Caco-2 (cell line): ENCODE measurements at places on chromosomes 16 and 17.

- DNase-seq, result no peak
These were observed 68.8 kb downstream of the ITFG1 start for GRCh38 chr16:47392081-47392480.

DNA sequence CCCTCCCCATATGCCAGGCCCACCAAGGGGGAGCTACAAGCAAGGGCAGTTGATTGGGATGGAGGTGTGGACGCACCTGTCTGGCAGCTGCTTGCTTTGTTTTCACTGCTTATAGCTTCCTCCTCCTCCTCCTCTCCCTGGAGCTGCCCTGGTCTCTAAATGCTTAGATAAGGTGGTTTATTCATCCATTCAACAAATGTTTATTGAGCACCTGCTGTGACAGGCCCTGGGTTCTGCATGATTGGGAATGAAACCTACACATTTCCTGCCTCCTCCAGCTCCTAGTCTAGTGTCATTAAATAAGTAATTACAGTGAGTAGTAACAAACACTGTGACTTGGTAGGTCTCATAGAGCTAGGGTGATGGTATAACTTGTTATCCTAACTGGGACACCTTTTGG, 17.4 kb upstream of the MAP3K14 start:
- DNase-seq, result no peak

DNA sequence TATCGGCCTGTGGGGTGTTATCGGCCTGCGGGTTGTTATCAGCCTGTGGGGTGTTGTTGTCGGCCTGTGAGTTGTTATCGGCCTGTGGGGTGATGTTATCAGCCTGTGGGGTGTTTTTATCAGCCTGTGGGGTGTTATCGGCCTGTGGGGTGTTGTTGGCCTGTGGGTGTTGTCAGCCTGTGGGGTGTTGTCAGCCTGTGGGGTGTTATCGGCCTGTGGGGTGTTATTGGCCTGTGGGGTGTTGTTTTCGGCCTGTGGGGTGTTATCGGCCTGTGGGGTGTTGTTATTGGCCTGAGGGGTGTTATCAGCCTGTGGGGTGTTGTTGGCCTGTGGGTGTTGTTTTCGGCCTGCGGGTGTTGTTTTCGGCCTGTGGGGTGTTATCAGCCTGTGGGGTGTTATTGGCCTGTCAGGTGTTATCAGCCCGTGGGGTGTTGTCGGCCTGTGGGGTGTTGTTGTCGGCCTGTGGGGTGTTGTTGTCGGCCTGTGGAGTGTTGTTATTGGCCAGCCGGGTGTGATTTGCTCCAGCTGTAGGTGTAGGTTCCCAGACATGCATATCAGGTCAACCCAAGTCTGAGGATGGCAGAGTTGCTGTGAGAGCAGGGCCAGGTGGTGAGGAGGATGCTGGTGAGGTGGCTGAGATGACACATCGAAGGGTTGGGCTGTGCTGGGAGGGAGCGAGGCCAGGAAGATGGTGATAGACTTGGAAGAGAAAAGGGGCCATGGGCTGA, 7.1 kb downstream of the TRARG1 start:
- DNase-seq, result no peak

GRCh38 chr16:9802160-9802559, 380.1 kb downstream of the GRIN2A start:
- DNase-seq, result no peak

DNA sequence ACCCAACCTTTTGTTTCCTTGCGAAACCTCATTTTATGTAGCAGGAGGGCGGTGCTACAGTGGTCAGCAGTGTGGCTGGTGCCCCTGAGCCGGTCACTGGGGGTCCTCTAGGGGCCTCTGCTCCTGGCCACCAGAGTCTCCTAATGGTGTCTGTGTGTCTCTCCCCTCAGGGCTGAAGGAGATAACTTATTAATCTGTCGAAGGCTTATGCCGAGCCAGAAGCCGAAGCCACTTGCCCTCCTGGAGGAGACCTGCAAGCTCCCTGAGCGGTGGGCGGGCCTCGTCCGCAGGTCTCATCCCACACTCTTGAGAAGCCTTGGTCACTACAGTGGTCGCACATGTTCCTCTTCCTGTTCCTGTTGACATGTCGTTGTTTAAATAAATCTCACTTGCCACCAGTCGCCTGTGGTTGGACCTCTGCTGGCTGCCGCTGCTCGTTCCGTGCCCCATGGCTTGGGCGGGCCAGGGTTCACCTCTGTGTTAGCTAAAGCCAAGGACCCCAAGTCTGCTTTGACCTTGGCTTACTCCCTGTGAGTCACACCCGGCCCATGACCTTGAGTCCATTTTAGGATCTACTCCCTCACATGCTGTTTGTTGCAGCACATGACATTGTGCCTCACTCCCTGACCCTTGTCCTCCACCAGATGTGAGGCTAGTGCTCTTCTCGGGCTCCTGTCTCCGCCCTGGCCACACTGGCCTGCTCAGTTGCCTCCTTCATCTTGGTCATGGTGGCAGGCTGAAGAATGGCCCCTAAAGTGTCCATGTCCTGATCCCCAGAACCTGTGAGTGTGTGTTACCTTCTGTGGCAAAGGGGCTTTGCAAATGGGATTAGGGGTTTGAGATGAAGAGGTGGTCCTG, 38.7 kb upstream of the AQP8 start:
- no peak for DNase-seq

- DNase-seq, result no peak
These were observed 37.8 kb upstream of the N4BP1 start for GRCh38 chr16:48647794-48648193.

DNA sequence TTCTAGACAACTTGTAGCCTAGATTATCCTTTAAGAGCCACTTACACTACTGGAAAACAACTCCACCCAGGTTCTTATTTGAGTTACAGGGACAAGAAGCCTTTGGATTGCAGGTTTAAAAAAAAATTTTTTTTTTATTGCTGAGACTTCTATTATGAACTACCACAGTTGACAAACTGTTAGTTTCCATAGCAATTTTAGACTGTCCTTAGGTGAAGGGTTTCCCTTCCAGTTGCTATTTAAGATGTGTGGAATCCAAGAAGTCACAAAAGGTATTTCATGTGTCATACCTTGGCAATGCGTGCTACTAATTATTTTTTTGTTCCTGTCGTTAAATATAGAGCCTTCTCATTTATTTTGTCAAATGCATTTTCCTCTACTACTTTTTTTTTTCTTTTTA, 253.2 kb downstream of the PRKCA start:
- no peak for DNase-seq

DNA sequence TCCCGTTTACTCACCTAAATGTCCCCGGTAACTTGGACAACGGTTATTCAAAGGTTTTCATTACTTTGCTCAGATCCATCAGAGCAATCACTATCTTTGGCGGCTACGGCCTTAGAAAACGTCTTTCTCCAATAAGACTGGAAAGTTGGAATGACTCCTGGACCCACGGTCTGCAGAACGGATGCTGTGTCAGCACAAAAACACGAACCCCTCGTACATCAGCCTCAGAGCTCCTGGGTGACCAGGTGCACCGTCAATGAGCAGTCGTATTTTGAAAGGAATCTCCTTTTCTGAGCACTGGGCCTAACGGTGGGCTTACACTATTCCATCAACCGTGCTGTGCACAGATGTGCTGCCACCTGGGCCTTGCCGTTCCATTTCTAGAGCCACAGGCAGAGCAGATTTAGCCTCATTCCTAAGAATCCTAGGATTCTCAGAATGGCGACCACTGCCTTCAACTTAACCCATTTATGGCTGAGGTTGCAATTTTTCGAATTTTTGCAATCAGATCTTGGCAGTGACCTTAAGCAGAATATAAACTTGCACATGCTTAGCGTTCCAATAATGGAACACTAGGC, 110.8 kb upstream of the ZNF750 start:
- DNase-seq, result no peak
